A549 treated with RU486 at 1 μM for 4 hours (cell line): ENCODE measurements at places on chromosomes 12 and 14. TPM values are rescaled to one million over a fixed set of nuclear protein-coding genes. Genes with fewer than 3 reads are reported as not detected.

KCNH3 gene
- 2.1 to 3.3 TPM (median 2.8 TPM) in 5 replicates for total RNA-seq

CD4 gene
- total RNA-seq, result not detected in 5 replicates

RNASE8 gene
- total RNA-seq, result not detected in 5 replicates

PDE6H gene
- not detected in 5 replicates for total RNA-seq

LTBP2 gene
- 8.0 to 14.0 TPM (median 10.1 TPM) in 5 replicates for total RNA-seq

TMEM179 gene
- 0.16 to 0.46 TPM (median 0.35 TPM) in 5 replicates for total RNA-seq

COX8C gene
- not detected in 5 replicates for total RNA-seq

ANKRD13A gene
- total RNA-seq, result 15.0 to 23.7 TPM (median 18.3 TPM) in 5 replicates

PTCSC3 gene
- total RNA-seq, result not detected in 5 replicates

PRB2 gene
- total RNA-seq, result not detected in 5 replicates

AICDA gene
- total RNA-seq, result 0.08 to 0.17 TPM (median 0.09 TPM) in 3 of 5 replicates, not detected in the others

SIX6 gene
- total RNA-seq, result not detected in 5 replicates

TPH2 gene
- total RNA-seq, result not detected in 5 replicates

ABCC9 gene
- total RNA-seq, result 0.02 TPM in 1 of 5 replicates, not detected in the others

WIF1 gene
- total RNA-seq, result not detected in 5 replicates

CMKLR1 gene
- not detected in 5 replicates for total RNA-seq
